Gastrocnemius medialis (tissue), 4 donors: ENCODE measurements at places on chromosomes 6 and 20. TPM values are rescaled to one million over a fixed set of nuclear protein-coding genes. Genes with fewer than 3 reads are reported as not detected.

GRCh38 chr20:1423625-1424106 lies 30.8 kb upstream of the FKBP1A start:
- DNase-seq = no peak

DNA sequence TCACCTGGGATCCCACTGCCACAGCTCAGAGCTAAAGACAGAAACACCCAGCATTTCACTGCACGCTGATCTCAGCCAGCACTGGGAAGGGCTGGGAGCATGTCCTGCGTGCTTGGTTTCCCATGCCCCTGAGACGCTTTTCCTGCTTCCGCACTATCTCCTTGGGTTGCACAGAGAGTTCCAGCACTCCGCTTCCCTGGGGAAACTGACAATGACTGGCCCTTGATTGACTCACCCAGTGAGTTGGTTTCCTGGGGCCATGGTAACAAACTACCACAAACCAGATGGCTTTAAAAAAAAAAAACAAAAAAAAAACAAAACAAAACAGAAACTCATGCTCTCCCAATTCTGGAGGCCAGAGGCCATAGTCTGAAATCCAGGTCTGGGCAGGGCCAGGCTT lies 14.8 kb upstream of the MAS1L start:
- DNase-seq = no peak

DNA sequence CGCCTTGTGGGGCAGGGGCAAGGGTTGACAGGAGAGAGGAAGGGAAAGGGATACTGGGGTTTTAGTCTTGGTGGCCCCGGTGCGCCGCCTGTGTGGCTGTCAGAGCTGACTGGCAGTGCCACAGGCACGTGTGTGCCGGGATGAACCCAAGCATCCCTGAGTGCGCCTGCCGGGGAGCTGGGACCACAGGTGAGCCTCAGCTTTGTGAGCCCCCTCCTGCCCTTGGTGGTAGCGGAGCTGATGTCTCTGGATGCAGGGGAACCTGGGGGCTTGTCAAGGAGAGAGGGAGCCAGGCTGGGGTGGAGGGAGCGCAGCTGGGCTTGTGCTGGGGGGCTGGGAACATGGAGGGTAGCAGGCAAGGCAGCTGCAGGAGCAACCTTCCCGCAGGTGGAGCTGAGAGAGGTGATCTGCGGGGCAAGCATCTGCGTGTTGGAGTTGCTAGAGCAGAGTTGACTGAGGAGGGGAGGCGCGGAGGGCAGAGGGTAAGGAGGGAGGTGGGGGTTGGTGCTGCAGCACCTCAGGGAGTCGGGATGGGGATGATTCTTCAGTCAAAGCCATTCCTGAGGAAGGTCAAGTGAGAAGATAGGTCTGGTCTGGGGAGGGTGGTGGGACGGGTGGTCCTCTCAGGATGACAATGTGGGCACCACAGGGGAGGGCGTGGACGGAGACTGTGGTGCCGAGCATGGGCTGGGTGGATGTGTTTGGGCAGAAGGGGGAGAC lies 28.1 kb downstream of the PYGB start:
- no peak for DNase-seq

KHDC1 gene
- total RNA-seq = not detected
